ENCODE measurements at places on chromosomes 5 and 9. TPM values are rescaled to one million over a fixed set of nuclear protein-coding genes. Genes with fewer than 3 reads are reported as not detected.

Gene PITX1
- polyA plus RNA-seq: not detected

Gene GLT6D1
- not detected for polyA plus RNA-seq

Gene ANKRD55
- polyA plus RNA-seq: not detected

Gene SV2C
- polyA plus RNA-seq: not detected

Gene CACNA1B
- 0.03 TPM for polyA plus RNA-seq

Gene PPP2R2B
- polyA plus RNA-seq: 0.11 TPM

Gene SHC3
- 0.30 TPM for polyA plus RNA-seq

Gene PCDHGB4
- 3.8 TPM for polyA plus RNA-seq

Gene SLC25A48
- polyA plus RNA-seq: 8.7 TPM

Gene ACOT12
- polyA plus RNA-seq: not detected

Gene DMRT3
- polyA plus RNA-seq: not detected

Gene PCDHB7
- polyA plus RNA-seq: 0.44 TPM

Gene TAF1L
- polyA plus RNA-seq: not detected

Gene PCDHB8
- polyA plus RNA-seq: 0.23 TPM

Gene CNTFR
- 2.3 TPM for polyA plus RNA-seq

Gene REXO4
- 10.7 TPM for polyA plus RNA-seq

Data from heart left ventricle (tissue), 16 donors.